Lung microvascular endothelial cell (primary cell): ENCODE measurements at places on chromosomes 7 and 10. TPM values are rescaled to one million over a fixed set of nuclear protein-coding genes. Genes with fewer than 3 reads are reported as not detected.

Gene APBB1IP
- under 0.01 TPM in 1 of 2 replicates, not detected in the other for total RNA-seq

Gene CTAGE15
- not detected in 2 replicates for total RNA-seq

Gene CCDC172
- not detected in 2 replicates for total RNA-seq

Gene PIP
- not detected in 2 replicates for total RNA-seq

Gene C10orf62
- total RNA-seq = not detected in 2 replicates

Gene PAX4
- total RNA-seq = not detected in 2 replicates

Gene HIF1AN
- total RNA-seq = 5.4 and 6.3 TPM in 2 replicates

Gene KLF14
- total RNA-seq = not detected in 2 replicates

Gene OSBPL3
- total RNA-seq = 14.1 and 16.3 TPM in 2 replicates

Gene TMEM236
- total RNA-seq = 0.65 and 0.79 TPM in 2 replicates

GRCh38 chr7:21357151-21358097 lies 70.5 kb upstream of the SP4 start:
- no peak for DNase-seq

DNA sequence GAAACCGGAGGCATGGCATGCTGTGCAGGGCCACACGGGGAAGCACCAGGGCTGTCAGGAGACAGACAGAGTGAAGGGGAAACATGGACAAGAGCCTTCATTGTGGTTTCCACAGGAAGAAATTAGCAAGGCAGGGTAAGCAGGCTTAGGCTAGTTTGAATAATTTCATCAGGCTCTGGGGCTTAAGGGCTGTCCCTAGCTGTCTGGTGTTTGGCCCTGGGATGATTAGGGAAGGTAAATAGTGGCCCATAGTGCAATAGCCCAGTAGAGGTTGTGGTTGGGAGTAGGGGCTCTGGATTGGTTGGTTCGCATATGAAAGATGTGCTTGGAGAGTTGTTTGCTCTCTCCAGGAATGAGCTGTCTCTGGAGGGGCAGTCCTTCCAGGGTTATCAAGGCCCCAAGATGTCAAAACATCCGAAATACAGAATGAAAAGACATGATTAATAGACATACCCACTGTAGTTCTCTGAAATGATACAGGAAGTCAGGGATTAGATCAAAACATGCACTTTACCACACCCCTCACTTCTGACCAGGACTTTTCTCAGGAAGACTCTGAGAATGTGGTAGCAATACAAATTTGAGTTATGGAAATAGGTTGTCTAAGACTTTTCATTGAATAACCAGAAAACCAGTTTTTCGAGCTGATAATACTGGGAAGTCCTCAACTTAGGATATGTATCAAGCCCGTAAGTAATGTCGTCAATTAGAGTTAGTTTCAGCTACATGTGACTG lies 224.9 kb upstream of the NFE2L3 start:
- DNase-seq = no peak

GRCh38 chr7:94111009-94111408 lies 106.9 kb upstream of the BET1 start:
- DNase-seq = no peak

DNA sequence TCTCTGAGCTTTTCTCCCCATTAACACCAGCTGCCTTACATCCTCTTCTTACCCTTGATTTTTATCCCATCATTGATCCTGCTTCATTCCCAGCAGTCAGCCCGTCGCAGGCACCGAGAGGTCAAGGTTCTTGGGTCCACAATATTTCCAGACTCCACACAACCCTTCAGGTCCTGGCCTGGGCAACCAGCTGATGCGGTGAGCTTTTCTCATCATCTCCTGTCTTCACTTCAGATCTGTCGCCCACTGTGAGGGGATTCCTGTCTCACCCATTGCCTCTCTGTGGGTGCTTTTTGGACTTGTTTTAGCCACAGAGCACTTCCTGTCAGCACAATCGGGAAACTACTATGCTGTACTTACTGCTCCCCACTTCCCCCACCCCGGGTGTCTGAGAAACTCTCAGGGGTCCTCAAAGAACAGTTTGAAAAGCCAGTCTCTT lies 8.4 kb upstream of the PVRIG start:
- DNase-seq = no peak

DNA sequence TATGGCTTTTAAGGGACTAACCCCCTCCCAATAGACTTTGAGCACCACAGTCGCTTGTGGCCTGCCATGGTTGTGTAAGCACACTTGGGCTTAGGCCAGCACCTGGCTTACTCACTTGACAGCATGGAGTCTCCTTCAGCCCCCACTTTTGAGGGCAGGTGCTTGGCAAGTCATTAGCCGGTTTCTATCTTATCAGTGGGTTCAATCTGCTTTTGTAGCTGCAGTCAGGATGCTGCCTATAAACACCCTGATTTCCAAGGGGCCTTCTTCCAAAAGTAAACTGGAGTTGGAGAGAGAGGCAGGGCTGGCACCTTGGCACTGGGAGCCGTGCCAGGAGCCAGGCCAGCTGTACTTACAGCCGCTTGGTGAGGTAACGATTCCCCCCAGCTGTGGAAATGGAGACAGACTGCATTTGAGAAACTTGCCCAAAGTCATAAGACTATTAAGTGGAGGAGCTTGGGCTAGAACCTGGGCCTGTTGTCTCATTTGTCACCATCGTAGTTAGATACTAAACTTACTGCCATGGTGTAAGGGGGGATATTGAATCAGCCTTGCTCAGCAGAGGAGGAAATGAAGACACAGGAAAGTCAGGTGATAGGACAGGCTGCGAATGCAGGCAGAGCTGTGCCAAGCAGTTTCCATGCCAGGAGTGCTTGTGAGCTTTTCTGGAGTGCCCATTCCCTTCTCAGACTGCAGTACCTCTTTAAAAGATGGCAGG lies 92.2 kb upstream of the EFCAB10 start:
- peak; percentile 33 for DNase-seq

- DNase-seq = no peak
These were observed 3.4 kb upstream of the MIOS start for GRCh38 chr7:7563269-7563668.

GRCh38 chr10:7787150-7787856 lies 490 bp downstream of the KIN start:
- DNase-seq = peak; percentile 11

- no peak for DNase-seq
These were observed 25.6 kb upstream of the MKX start for GRCh38 chr10:27771231-27771630.

DNA sequence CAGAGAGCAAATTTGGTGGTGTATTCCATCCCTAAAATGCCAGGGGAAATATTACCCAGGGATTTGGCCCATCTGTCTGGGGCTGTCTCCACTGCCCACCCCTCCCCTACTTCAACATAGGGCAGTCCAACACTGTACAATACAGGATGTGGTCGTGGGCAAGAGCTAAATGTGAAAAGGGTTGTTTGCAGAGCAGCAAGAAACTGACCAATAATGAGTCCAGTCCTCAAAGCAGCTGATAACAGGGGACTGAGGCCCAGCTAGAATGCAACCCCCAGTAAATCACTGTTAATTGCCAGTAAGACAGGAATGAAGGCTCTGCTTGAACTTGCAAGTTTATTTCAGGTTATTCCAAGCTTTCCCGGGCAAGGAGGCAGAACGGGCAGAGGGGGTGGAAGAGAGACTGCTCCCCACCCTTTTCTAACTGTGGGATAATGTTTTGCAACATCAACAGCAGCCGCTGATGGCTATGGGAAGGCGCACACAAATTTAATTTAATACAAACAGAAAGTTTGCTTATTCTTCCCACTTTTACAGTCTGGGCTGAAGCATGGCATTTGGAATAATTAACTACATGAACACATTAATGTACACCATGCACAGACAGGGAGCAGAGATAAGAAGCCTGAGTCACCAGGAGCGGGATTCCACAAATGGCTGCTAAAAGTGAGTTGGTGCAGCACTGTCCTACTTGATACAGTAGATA lies 36.8 kb downstream of the AFAP1L2 start:
- DNase-seq = no peak

DNA sequence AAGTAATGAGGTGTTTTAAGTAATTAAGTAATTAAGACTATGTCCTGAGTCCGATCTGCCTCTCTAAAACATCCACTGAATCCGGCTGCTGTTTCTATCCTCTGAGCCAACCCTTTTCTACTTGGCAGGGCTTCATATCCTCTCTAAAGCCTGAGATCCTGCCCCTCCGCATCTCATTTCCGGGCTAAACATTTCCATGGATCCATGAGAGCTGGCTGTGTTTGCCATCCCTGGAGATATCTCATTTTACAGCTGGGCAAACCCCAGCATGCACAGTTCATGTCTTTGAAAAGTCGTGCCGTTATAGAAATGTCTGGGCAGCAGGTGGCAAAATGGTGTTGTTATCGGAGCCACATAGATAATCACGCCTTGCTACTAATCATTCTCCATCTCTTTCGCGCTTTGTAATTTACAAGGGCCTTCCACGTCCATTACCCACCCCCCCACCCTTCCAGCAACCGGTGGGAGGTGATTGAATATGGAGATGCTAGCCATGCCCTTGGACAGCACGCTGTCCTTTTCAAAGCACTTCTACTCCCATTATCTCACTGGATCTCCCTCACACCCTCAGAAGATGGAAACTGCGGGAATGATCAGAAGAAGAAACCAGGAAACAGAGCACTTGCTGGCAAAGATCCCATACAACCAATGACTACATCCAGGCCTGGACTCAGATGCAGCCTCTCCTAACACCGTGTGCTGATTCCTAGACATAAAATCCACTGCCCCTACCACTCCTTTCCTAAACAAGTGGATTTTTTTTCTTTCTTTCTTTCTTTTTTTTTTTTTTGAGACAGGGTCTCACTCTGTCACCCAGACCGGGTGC lies 1189.2 kb downstream of the TYW1 start:
- DNase-seq = no peak

- DNase-seq = no peak
These were observed 45.8 kb upstream of the PRSS58 start for GRCh38 chr7:142303650-142304049.

DNA sequence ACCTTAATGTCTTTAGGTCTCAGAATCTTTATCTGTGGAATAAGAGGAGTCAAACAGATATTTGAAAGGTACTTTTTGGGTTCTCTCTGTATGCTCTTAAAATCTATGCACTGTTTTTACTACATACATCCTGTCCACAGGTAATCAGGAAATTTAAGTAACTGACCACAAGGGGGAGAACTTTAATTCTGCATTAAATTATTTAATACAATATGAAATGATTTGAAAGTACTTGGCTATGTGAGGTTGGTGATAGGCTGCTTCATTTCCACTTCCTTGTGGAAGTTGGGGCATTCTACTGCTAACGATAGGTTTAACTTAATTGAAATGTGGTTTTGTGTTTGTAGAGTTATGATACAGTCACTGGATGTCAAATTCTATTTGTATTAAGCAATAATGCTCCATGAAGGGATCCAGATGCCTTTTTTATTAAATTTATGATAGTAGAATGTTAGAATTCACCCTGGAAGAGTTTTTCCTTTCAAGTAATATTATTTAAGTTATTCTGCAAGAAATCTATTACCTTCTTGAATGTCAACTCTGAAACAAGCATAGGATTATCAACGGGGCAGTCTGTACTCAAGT lies 6.0 kb downstream of the TEX47 start:
- DNase-seq = peak; percentile 30

DNA sequence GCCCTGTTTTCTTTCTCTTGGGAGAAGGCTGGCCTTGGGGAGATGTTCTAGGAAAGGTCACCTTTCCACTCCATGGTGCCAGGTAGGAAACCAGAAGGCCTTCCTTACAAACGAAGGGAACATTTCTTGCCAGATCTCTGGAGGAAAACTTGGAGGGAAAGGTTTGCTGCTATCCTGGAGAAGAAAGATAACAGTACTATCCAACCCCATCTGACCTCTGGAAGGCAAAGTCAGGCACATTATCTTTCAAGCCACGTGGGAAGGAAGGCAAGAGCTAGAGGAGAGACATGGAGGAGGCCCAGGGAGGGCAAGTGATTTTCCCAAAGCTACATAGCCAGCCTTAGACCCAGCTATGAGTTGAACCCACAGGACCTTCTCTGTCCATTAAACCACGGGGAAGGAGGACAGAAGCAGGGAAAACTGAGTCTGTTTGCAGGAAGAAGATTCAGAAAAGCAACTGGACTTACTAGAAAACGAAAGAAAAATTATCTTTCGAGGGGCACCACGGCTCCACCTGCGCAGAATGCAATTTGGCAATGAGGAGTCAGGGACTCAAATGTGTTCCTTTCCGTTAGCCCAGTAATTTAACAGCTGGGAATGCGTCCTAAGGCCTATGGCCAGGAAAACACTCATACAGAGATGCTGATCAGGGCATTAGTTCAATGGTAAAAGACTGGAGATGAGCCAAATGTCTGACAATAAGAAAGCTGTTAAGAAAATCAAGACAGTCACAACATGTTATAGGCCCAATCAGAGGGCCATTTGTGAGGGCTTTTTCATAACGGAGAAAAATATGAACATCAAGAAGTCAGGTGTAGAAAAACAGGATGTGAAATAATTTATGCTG lies 32.0 kb upstream of the PSAP start:
- DNase-seq = no peak

DNA sequence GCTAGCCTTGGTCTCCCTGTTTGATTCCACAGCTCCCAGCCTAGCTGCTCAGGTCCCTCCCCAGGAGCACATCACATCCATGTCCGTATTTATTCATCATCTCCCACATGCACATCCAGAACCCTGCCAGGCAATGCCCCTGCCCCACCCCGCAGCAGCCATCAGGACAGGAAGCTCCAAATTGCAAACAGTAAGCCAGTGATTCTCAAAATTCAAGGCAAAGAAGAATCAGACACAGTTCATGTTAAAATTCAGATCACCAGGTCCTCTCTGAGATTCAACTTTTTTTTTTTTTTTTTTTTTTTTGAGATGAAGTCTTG lies 17.7 kb downstream of the LRRC20 start:
- DNase-seq = no peak
